ENCODE measurements at places on chromosomes 2 and 18.
A peak's percentile ranks its signal among the peaks of the same experiment; 100 is the strongest.

- no peak for DNase-seq
Observed at GRCh38 chr2:202780514-202781021, 91.0 kb downstream of the ICA1L start.

DNA sequence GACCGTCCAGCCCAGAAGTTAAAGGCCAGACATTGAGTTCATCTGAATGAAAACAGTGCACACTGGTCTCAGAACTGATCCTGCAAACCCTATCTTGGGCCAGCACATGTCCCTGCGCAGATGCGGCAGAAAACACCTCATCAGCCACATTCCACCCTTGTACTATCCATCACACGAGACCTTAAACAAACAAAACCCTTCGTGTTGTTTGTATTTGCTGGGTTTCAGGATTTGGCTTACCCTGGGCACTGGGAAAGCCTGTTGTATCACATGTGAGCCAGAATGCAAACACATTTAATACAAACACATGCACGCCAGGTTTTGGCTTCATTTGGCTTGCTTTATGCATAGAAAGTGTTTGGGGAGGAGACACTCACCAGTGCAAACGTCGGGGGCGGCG is 12.5 kb downstream of the WIPF1 start:
- DNase-seq = no peak

- DNase-seq = peak; percentile 73
Observed at GRCh38 chr2:101831351-101831865, 133.9 kb downstream of the MAP4K4 start.

DNA sequence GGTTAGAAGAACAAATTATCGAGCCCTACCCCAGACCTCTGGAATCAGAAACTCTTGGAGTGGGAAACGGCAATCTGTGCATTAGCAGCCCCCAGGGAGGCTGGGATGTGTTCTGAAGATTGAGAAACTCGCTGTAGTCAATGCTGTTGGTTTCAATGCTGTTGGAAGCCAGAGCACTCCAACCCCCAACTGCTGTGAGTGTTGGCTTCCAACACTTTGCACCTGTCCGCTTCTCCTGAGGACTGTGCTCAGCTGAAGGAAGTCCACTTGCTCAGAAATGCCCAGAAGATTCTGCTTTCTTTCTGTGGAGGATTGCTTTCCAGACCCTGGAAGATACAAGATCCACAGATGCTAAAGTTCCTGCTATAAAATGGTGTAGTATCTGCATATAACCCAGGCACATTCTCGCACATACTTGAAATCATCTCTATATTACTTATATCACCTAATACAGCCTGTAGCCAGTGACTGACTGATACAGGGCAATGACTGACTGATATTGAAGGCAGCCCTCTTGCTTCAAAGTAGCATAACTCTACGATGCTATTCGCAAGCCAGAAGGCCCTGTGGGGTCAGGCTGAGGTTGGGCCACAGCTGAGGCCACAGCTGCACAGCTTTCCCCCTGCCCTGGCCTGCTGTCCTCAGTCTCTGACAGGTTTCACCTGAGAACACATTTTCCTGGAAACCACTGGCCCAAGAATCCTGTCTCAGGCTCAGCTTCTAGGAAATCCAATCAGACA is 757.7 kb upstream of the ID2 start:
- DNase-seq = no peak

DNA sequence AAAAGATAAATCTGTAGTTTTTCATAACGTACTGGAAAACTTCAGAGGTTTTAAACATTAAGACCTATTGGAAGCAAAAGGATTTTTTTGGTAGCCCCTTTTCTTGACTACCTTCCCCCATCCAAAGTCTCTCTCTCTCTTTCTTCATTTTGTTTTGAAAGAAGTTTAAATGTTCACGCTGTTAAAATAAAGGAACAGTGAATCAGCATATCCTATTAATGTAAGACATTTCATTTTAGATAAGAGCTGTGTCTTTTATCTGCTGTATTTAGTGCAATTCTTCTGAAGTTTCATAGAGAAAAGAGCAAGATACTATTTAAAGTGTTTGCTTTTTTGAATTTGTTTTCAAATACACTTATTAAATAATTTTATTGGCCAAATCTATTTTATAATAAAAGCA is 205.5 kb upstream of the POU3F3 start:
- DNase-seq = no peak

DNA sequence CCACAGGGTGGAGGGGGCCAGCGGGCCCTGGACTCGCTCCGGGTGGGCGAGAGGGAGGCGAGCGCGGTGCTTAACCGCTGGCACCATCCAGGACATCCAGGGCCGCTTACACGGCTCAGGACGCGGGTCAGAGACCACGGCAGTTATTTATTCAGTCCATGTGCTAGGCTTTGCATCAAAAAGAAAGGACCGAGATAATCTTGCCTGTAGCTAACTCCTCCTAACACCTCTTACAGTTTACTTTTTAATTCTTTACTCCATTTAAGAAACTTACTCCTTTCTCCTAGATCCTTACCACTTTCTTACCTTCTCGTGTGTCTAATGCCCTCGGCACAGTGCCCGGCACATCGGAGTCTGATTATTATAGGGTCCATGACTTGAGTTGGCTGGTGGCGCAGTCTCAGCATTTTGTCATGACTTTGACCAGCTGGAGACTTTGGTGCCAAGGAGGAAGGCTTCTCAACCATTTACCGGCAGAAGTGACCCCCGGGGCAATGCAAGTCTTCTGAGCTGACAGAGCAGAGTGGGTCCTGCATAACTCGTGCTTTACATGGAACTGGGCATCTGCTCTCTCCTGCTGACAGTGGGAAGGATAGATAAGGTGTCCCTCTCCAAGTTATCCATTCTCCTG is 503 bp downstream of the ANXA4 start:
- no peak for DNase-seq

DNA sequence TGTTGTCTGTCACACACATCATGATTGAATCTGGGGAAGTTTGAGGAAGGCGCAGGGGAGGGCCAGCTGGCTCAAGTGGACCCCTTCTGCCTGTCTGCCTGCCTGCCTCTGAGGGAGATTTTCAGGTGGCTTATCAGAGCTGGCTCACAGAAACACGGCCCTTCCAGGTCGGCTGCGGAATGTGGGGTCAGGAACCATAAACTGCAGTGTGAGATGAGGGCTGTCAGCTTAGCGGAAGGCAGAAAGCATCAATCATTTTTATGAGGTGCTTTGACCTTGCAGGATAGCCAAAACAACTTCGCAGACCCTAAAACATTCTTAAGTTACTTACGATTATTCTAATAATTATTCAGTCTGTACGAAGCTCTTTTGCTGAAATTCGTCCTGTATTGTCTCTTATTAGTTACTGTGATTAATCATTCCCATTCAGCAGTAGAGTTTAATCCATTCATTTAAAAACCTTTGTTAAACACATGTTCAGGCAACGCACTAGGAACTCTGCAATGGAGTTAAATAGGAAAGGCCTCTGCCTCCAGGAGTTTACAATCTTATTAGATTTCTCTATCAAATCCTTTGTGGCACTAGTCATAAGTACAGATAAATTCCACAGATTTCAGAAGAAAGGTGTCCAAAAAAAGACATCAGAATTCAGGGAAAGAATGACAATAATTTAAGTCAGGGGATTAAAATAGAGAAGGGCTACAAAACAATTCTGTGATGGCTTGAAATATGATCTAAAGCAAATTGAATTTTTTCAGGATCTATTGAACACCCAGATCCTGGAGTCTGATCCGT is 371.6 kb downstream of the HRH4 start:
- DNase-seq = no peak

DNA sequence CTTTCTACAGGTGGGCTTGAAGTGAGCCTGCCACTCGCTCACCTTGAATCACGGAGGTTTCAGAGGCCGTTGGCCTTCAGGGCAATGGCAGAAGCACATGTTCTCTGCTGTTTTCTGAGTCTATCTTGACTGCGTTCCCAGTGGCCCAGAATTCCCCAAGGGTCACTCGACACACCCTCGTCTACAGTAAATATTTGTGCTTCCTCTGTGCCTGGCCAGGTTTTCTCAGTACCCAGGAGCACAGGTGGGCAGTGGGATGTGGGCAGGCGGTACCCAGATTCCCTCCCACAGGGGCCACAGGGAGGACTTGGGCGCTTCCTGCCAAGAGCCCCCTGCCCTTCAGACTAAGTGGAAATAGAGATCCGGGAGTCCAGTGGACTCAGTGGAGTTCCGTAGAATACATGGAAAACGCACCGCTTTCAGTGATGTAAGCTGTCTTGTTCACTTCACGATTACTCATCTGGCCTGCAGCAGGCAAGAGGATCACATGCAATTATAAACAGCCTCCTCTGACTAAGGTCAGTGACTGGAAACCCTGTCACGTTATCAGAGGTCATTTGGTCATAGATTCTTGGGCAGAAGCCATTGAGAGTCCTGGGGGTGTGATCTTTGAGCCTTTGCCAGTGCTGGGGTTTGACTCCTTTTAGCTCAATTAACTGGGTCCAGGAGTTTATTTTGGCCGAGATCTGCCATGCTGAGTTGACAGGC is 179.8 kb downstream of the NEDD4L start:
- no peak for DNase-seq
